ENCODE measurements at places on chromosomes 3 and 15.

DNA sequence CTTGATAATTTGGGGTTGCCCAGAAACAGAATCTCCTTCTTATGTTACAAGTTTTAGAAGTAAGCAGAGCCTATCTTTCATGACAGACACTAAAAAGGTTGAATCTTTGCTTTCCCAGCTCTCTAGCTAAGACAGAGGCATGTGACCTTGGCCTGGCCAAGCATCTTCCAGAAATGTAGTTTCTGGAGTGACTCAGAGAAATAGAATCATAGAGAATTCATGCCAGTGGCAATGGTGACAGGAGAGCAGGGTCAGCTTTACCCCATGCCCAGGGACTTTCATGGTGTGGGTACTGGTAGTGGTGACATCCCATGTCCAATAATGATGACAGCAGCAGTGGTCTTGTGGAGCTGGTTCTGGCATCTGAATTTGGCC is 4.0 kb upstream of the PARP6 start:
- H3K36me3 ChIP-seq = no peaks in the 10 kb centered on the region
- H3K27me3 ChIP-seq = no peaks in the 10 kb centered on the region
- peaks cover 6% of the 10 kb centered on the region for H3K4me1 ChIP-seq
- H3K27ac ChIP-seq = no peak overlapping the region
- no peak for DNase-seq
- H3K4me3 ChIP-seq = no peak overlapping the region

DNA sequence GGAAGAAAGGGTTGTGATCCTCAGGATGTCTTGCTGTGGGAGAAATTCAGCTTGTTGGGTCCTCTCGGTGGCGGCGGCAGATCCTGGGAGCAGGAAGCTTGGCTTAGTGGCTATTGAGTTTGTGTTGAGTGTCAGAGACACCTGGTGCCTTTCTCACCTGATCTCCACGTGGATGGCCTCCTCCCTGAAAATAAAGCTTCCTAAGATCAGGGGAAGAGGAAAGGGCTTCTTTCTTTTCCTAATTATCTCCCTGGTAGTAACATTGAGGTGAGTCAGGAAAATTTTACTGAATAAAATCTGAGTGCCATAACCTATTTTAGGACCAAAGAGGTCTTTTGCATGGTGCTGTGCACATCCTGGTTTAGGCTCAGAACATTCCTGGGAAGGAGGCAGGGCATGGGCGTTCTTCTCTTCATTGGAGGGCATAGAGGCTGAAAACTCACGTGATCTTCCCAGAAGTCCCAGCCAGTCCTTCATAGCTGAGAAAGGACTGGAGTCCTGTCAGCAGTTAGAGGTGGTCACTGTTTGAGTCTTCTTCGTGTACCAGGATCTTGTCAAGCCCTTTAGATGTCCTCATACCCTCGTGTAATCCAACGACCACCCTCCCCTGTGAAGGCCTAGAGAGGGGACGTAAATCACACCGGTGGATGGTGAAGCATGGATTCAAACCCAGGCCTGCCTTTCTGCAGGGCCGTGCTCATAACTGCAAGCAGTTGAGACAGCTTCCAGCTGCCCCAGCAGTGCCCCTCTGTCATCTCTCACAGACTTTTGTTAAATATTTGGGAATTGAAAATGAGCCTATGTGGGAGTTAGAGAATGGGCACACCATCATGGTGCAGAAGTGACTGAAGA is 1.1 kb downstream of the CMTM8 start:
- peaks cover 1% of the 10 kb centered on the region for H3K4me1 ChIP-seq
- no peaks in the 10 kb centered on the region for H3K27me3 ChIP-seq
- no peak overlapping the region for H3K27ac ChIP-seq
- H3K36me3 ChIP-seq = no peaks in the 10 kb centered on the region
- DNase-seq = no peak

GRCh38 chr15:82768414-82769054 is 37.3 kb downstream of the FSD2 start:
- H3K4me1 ChIP-seq = no peaks in the 10 kb centered on the region
- no peak overlapping the region for H3K27ac ChIP-seq

DNA sequence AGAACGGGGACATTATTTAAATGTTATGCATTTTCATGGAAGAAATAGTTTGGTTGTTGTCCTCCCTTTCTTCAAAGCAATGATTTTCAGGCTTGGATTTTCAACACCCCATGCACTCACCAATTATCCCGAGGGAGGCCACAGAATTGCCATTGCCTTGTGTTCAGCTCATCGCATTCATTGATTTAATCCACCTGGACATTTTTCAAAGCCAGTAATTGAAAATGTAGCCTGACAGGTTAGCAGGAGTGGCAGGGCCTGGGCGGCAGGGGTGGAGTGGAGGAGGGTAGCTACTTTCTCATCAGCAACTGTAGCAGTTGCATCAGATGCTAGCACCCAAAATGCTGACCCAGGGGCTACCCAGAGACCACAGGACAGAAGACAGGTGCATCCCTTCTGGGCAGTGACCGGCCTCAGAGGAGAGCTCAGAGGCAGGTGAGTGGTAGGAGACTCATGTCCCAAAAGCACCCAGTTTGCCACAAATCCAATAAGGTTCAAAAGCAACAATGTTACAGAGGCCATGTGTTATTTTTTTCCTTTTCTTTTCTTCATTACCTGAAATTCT is 242.4 kb downstream of the CD47 start:
- no peaks in the 10 kb centered on the region for H3K36me3 ChIP-seq
- H3K4me1 ChIP-seq = no peaks in the 10 kb centered on the region
- no peak overlapping the region for H3K27ac ChIP-seq
- H3K4me3 ChIP-seq = no peak overlapping the region
- no peak for DNase-seq

DNA sequence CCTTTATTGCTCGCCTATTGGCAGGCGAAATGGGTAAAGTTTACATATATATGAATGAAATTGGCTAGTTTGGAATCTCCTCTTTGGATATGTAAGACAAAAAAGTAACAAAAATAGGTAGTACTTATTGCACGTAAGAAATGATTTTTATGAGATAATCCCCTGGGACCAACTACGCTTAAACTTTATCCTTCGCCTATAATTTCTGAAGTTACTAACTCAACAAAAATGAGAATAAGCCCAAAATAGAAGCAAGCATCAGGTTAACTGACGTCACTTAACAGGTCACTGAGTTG is 438 bp upstream of the SLC49A4 start:
- H3K27ac ChIP-seq = peak overlapping the region; percentile 95
- no peaks in the 10 kb centered on the region for H3K36me3 ChIP-seq
- no peak for DNase-seq
- H3K27me3 ChIP-seq = no peaks in the 10 kb centered on the region

DNA sequence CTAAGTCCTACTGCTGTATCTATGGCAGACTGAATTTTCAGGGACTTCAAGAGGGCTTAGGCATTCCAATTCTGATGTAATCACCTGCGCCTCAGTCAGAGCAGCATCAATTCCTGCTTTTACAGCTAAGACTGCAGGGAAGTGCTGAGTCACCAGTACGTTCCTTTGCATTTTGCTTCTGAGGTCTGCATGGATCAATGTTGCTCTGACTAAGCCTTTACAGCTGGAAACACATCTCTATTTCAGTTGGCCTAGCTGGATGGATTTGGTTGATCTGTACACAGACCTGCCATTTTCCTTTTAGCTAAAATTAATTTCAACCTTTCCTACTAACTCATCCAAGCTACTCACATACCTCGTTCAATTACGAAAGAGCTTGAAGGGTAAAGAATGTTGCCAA is 51.3 kb downstream of the ETV5 start:
- no peak for DNase-seq
- H3K36me3 ChIP-seq = no peaks in the 10 kb centered on the region
- no peak overlapping the region for H3K27ac ChIP-seq
- no peak overlapping the region for H3K4me3 ChIP-seq

DNA sequence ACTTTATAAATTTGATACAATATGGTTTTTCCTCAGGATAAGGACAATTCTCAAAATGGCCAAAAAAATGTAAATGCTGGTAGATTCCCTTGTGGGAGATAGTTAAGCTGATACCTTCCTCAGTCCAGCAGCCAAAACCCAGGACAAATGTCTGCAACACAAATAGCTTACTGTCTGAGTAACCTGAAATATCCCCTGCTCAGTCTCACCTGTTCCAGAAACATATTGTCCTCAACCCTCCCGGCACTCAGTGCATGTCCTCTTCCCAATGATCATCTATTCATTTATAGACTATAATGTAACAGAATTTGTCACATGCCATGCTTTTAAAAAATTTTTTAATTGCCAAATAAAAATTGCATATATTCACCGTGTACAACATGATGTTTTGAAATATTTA is 12.2 kb downstream of the RBSN start:
- no peaks in the 10 kb centered on the region for H3K4me1 ChIP-seq
- H3K36me3 ChIP-seq = no peaks in the 10 kb centered on the region
- no peak for DNase-seq
- H3K27me3 ChIP-seq = no peaks in the 10 kb centered on the region

DNA sequence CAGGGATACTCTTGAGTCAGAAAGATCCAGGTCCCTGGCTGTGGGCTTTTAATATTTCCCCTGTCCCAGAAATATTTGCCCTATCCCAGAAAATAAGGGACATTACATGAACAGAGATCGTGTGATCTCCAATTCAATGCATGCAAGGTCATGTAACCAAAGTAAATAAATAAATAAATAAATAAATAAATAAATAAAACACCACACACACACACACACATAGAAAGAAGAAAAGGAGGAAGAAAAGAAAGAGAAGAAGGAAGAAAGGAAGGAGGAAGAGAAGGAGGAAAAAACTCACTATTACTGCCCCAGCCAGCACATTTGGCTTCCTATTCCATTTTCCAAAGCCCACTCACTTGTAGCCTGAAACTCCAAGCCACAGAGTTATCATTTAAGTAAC is 117.9 kb upstream of the CFAP20DC start:
- no peaks in the 10 kb centered on the region for H3K36me3 ChIP-seq
- no peak for DNase-seq
- no peak overlapping the region for H3K27ac ChIP-seq
- H3K4me1 ChIP-seq = no peaks in the 10 kb centered on the region
- no peaks in the 10 kb centered on the region for H3K27me3 ChIP-seq

GRCh38 chr3:39109086-39109485 is 1.6 kb downstream of the TTC21A start:
- no peak overlapping the region for H3K4me3 ChIP-seq
- H3K4me1 ChIP-seq = peaks cover 4% of the 10 kb centered on the region

DNA sequence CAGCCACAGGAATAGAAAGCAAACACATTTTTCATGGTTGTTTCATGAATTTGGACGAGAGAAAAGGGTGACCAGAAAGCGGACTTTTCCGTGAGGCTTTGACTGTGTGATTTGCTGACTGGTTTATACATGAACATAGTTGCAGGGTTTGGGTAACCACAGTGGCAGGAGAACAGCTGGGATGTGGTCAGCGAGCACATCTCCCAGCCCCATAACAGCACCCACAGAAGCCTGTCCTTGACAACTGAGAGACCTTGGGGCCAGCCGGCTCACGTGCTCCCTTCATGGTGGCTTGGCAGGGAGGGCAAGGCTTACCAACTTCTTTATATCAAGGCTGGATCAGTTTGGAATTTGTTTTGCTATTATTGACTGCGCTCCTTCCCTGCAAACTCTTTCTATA is 13.2 kb upstream of the RGMA start:
- no peaks in the 10 kb centered on the region for H3K36me3 ChIP-seq
- H3K27ac ChIP-seq = no peak overlapping the region
- H3K4me1 ChIP-seq = no peaks in the 10 kb centered on the region
- no peak overlapping the region for H3K4me3 ChIP-seq
- H3K27me3 ChIP-seq = no peaks in the 10 kb centered on the region

DNA sequence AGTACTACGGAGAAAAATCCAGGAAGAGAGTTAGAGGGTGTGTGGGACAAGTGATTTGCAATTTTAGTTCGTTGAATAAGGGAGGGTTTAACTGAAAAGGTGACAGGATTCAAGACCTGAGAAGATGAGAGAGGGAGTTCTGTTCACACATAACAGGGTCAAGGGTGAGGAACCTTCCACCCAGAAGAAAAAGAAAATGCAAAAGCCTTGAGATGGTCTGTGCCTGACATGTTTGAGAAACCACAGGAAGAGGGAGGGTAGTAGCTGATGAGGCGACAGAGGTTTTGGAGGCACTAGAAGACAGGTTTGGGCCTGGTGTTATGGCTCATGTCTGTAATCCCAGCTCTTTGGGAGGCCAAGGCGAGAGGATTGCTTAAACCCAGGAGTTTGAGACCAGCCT is 591 bp upstream of the SLC25A20 start:
- H3K27ac ChIP-seq = no peak overlapping the region
- DNase-seq = no peak
- no peaks in the 10 kb centered on the region for H3K36me3 ChIP-seq
- peak overlapping the region; percentile 71 for H3K4me3 ChIP-seq
- no peaks in the 10 kb centered on the region for H3K27me3 ChIP-seq
- peaks cover 11% of the 10 kb centered on the region for H3K4me1 ChIP-seq

DNA sequence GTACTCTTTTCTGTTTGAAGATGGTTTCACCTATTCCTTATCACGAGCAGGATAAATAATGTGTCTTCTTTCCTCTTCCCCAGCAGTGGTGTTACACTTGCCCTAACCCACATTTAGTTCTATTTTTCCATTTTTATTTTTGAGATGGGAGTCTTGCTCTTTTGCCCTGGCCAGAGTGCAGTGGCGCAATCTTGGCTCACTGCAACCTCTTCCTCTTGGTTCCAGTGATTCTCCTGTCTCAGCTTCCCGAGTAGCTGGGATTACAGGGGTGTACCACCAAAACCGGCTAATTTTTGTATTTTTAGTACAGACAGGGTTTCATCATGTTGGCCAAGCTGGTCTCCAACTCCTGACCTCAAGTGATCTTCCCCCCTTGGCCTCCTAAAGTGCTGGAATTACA is 372.4 kb downstream of the FOXP1 start:
- no peaks in the 10 kb centered on the region for H3K27me3 ChIP-seq
- H3K36me3 ChIP-seq = no peaks in the 10 kb centered on the region
- no peak overlapping the region for H3K4me3 ChIP-seq

GRCh38 chr15:65212097-65212496 is 824 bp upstream of the CILP start:
- no peak for DNase-seq
- H3K4me1 ChIP-seq = peaks cover 18% of the 10 kb centered on the region
- H3K36me3 ChIP-seq = no peaks in the 10 kb centered on the region
- no peak overlapping the region for H3K27ac ChIP-seq

DNA sequence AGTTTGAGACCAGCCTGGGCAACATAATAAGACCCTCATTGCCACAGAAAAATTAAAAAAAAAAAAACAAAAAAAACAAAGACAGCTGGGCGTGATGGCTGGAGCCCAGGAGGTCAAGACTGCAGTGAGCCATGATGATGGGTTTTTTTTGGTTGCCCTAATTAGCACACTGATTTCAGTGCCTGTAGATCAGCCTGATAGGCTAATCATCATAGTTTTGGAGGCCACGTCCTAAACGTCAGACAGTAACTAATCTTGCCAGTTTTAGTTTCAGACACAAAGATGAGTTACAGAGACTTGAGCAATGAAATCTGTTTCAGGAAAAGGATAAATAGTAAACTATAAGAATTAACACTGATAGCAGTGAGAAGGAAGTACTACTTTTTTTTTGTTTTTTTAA is 55.4 kb downstream of the LRCH3 start:
- no peaks in the 10 kb centered on the region for H3K4me1 ChIP-seq
- no peaks in the 10 kb centered on the region for H3K36me3 ChIP-seq
- H3K4me3 ChIP-seq = no peak overlapping the region
- no peaks in the 10 kb centered on the region for H3K27me3 ChIP-seq

All from ovary (tissue), 10 donors.